Activated naive CD8-positive, alpha-beta T cell treated with anti-CD3 and anti-CD28 coated beads, Interleukin-2, amount 10 ng/mL, durations not matched to agents 7 days and 5 days (primary cell): ENCODE measurements at places on chromosomes 5 and 9. TPM values are rescaled to one million over a fixed set of nuclear protein-coding genes. Genes with fewer than 3 reads are reported as not detected.

Gene FYB1
- 358 TPM for total RNA-seq

Gene GNA14
- total RNA-seq = not detected

DNA sequence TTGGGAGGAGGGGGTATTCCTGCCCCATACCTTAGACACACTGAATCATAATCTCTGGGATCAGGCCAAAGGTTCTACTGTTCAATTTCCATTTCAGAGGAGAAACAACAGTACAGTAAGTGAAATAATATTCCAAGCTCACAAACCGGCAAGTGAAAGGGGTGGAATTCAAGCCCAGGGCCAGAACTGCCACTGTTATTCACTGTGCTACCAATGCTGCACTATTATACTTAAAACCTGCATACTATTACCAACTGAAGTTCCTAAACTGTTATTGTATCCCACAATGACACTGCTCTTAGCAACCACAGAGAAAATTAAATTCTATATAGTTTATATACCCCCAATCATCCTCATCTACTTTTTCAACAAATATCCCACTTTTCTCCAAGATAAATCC is 24.6 kb downstream of the SSBP2 start:
- H3K27ac ChIP-seq = no peak overlapping the region
- DNase-seq = no peak
- H3K36me3 ChIP-seq = no peaks in the 10 kb centered on the region
- H3K4me3 ChIP-seq = no peak overlapping the region
- peaks cover 2% of the 10 kb centered on the region for H3K4me1 ChIP-seq
- H3K27me3 ChIP-seq = no peaks in the 10 kb centered on the region

GRCh38 chr5:179731791-179732411 is 721 bp upstream of the MAML1 start:
- peak overlapping the region; percentile 83 for H3K27ac ChIP-seq
- H3K36me3 ChIP-seq = peaks cover 15% of the 10 kb centered on the region
- peak overlapping the region; percentile 78 for H3K4me3 ChIP-seq
- peaks cover 15% of the 10 kb centered on the region for H3K4me1 ChIP-seq

Gene LOX
- total RNA-seq = not detected

DNA sequence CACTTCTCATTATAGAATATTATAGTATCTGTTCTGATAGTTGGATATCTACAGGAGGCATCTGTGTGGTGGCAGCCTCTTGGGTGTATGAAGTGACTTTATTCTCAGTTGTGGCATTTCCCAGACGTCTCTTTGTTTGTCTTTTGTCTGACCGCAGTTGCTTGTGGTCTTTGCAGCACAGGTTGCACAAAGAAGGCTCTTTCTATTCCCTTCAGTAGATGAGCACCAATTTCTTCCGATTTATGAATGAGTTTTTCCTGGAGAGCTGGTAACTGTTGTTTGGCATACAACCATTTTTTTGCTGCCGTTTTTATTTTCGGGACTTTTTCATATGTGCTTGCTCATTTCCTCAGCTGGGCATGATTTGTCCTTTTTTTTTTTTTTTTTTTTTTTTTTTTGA is 56.4 kb upstream of the MYO10 start:
- H3K4me3 ChIP-seq = no peak overlapping the region
- no peak for DNase-seq
- H3K27ac ChIP-seq = no peak overlapping the region
- no peaks in the 10 kb centered on the region for H3K36me3 ChIP-seq
- H3K27me3 ChIP-seq = peaks cover 4% of the 10 kb centered on the region

Gene PCDHA9
- not detected for total RNA-seq

Gene CBY3
- 0.40 TPM for total RNA-seq

- no peaks in the 10 kb centered on the region for H3K27me3 ChIP-seq
- H3K27ac ChIP-seq = no peak overlapping the region
- no peak overlapping the region for H3K4me3 ChIP-seq
- H3K36me3 ChIP-seq = peaks cover 29% of the 10 kb centered on the region
Observed at GRCh38 chr9:5073701-5074100, 88.6 kb downstream of the JAK2 start.

- DNase-seq = no peak
- no peaks in the 10 kb centered on the region for H3K36me3 ChIP-seq
Observed at GRCh38 chr5:80037366-80037765, 2.2 kb downstream of the THBS4 start.

DNA sequence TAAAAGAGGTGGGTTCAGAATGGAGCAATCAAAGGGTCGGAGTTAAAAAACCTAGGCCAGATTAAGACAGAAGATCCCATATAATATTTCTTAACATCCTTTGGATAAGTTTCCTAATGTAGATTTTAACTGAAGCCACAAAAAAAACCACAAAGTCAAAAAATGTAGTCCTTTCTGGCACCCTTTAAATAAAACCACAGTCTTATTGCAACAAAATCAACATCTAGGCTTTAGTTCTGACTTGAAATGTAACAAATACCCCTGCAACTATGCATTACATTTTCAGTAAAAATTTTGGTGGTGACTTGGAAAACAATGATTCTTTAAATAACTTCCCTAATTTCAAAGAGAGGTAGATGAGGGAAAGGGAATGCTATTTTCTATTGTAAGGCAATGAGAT is 109.2 kb downstream of the PSAT1 start:
- no peak for DNase-seq
- H3K4me3 ChIP-seq = no peak overlapping the region
- no peaks in the 10 kb centered on the region for H3K27me3 ChIP-seq
